ENCODE measurements at places on chromosomes 4 and X. TPM values are rescaled to one million over a fixed set of nuclear protein-coding genes. Genes with fewer than 3 reads are reported as not detected.

GRCh38 chr4:120065974-120066516 lies 603 bp downstream of the MAD2L1 start:
- H3K27me3 ChIP-seq = no peaks in the 10 kb centered on the region
- peaks cover 22% of the 10 kb centered on the region for H3K4me1 ChIP-seq
- no peaks in the 10 kb centered on the region for H3K36me3 ChIP-seq
- peak overlapping the region; percentile 86 for H3K4me3 ChIP-seq
- peak overlapping the region; percentile 95 for H3K27ac ChIP-seq

GRCh38 chr4:140150886-140151698 lies 2.9 kb downstream of the MAML3 start:
- H3K36me3 ChIP-seq = no peaks in the 10 kb centered on the region
- DNase-seq = peak; percentile 87
- peaks cover 17% of the 10 kb centered on the region for H3K4me1 ChIP-seq
- H3K4me3 ChIP-seq = peak overlapping the region; percentile 77
- H3K27me3 ChIP-seq = no peaks in the 10 kb centered on the region

DNA sequence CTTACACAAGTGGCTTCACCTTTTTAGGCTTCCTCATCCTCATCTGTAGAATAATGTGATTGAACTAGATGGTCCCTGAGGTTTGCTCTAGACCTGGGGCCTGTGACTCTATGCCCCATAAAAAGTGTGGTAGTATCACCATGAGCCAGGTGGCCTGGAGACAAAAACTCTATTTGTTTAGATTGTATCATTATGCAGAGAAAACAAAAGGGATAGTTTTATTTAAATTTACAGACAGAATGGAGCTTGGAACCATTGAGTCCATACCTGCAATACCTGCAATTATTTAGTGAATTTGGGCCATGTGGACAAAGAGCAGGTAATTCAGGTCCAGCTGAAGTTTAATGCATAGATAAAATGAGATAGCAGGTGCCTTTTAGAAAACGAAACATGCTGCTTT lies 139.5 kb upstream of the RPL34 start:
- H3K27ac ChIP-seq = no peak overlapping the region
- DNase-seq = no peak
- H3K27me3 ChIP-seq = no peaks in the 10 kb centered on the region
- no peak overlapping the region for H3K4me3 ChIP-seq

Gene TEX13B
- not detected for total RNA-seq

Measured in transverse colon (tissue), 4 donors.